ENCODE measurements at places on chromosomes 16 and 17.
A peak's percentile ranks its signal among the peaks of the same experiment; 100 is the strongest.

DNA sequence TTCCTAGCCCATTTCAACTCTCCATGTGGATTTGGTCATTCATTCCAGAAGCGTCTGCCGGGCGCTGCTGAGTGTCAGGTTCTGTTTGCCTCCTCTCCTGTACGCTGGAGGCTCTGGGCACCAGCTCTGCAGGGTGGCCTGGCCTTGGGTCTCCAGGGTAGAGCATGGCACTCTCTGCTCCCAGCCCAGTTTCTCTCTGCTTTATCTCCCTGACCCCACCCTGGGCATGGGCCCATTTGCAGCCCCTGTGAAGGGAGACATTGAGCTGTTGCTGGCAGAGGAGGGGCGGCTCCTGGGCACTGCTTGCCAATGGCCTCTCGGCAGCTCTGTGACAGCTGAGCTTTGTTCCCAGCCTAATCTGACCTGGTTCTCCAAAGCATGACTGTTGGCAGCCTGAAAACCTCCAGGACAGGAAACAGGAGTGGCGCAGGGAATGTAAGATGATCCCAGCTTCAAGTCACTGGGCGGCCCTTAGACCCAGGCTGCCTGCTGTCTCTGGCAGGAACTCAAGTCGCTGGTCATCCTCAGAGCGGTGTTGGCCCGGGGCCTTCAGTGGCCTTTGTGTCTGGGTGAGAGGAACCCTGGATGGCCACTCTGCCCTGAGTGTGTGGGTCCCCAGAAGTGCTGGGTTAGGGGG lies 146.8 kb downstream of the SEC14L1 start:
- DNase-seq = peak; percentile 69

DNA sequence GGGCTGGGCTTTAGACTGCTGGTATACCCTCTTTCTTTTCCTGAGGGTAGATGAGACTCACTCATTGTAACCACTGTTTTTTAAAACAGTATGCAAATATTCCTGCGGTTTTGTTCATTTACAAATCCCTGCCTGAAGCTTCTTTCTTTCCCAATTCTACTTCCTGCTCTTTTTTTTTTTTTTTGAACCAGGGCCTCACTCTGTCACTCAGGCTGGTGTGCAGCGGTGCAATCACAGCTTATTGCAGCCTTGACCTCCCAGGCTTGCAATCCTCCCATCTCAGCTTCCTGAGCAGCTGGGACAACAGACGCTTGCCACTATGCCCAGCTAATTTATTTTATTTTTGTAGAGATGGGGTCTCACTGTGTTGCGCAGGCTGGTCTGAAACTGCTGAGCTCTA lies 8.0 kb upstream of the SULT1A1 start:
- DNase-seq = no peak

GRCh38 chr17:76421044-76421407 lies 31.9 kb downstream of the UBE2O start:
- no peak for DNase-seq

- peak; percentile 41 for DNase-seq
Measured at GRCh38 chr16:14629612-14629918, 495 bp downstream of the PARN start.

DNA sequence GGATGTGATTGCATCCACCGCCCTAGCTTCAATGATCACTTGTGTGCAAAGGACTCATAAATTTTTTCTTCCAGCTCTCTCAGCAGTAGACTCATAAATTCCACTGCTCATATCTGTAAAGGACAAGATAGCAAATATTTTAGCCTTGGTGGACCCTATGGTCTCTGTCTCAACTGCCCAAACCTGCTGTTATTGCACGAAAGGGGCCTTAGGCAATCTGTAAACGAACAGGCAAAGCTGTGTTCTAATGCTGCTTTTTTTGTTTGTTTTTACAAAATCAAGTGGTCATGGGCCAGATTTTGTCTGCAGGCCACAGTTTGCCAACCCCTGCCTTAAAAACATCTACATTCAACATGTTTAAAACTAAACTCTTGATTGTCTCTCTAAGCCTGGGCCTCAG lies 34.1 kb downstream of the FAM20A start:
- DNase-seq = no peak

DNA sequence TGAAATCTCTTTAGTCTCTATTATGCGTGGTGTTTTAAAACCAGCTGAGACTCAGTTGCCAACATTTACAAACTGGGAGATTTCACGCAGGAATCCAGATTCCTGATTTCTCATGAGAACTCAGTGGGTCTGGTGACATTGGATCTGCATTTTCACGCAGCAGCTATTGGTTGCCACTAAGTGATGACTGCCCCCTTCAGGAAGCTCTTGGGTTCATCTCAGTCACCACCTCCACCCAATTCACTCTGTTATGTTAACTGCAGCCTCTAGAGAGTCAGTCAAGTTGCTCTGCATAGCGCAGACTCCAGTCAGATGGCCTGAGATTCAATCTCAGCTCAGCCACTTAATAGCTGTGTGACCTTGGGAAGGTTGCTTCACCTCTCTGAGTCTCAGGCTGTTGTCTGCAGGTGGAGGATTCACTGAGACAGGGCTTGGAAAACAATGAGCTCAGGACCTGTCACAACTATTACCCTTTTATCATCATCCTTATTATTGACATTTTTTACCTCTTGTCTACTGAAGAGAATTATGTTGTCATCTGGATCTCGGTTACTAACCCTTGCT lies 6.4 kb downstream of the SHISA9 start:
- no peak for DNase-seq

DNA sequence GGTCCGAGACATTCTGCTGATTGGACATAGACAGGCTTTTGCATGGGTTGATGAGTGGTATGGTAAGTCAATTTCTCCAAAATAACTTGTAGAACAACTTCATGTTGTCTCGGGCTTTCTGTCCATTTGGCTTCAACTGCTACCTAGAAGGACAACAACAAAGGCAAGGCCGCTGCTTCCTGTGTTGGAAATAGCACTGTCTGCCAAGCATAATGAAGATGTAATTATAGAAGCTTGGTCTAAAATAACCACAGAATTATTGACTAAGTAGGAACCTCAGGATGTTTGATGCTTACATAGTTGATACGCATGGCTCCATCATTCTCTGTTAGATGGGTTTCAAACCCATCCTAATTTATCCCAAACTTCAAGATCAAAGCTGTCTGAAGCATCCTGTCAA lies 42.3 kb upstream of the NOL11 start:
- DNase-seq = no peak

DNA sequence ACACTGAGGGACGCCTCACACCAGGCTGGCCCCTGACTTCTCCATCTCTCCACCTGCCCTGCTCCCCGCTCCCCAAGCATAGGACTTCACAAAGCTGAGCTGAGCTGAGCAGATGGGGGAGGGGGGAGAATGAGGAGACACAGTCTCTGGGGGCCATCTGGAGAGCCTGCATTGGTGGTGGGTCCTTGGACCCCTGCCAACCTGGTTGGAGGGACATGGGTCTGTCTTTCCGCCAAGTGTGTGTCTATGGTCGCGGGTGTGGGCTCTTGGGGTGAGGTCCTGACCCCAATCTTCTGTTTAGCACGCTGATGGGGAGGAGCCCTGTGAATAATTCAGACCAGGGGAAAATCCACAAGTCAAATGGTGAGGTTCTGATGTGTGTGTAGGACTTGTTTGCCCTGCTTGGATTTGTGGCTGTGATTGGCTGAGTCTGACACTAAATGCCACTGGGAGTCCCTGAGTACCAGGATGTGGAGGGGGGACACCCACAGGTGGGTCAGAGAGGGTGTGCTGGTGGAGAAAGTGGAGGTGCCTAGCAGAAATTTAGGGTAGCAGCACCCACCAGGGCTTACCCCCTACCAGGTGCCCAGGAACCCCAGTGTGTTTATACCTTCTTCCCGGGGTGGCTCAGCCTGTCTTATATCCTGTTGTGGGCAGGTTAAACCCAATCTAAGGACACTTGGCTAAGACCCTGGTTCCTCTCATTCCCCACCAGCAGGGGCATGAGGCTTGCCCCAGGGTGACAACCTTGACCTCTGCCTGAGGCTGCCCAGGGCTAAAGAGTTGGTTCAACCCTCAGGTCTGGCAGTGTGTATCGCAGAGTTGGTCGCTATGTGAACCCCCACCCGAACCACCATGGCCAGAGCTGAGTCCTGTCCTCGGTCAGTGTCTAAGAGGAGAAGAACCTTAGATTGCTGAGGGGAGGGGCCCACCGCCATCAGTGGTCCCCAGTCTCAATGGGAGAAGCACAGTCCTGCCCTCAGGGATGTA lies 2.1 kb downstream of the FMNL1 start:
- DNase-seq = no peak

- no peak for DNase-seq
Measured at GRCh38 chr17:70099884-70100283, 24.9 kb downstream of the KCNJ16 start.

DNA sequence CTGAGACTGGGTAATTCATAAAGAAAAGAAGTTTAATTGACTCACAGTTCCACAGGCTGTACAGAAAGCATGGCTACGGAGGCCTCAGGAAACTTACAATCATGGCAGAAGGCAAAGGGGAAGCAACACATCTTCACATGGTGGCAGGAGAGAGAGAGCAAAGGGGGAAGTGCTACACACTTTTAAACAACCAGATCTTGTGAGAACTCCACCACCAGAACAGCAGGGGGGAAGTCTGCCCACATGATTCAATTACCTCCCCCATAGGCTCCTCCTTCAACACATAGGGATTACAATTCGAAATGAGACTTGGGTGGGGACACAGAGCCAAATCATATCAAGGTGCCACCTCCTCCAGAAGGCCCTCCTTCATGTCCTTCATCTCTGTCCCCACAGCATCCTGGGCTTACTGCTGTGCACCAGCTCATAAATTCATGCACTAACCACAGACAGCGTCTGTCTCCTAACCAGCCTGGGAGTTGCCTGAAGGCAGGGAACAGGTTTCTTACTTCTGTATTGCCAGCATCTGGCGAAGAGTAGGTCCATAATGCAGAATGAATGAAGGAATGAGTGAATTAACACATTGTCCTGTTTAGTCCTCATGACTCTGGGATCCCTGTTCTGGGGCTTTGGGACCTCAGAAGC lies 74.4 kb downstream of the WSB1 start:
- no peak for DNase-seq

DNA sequence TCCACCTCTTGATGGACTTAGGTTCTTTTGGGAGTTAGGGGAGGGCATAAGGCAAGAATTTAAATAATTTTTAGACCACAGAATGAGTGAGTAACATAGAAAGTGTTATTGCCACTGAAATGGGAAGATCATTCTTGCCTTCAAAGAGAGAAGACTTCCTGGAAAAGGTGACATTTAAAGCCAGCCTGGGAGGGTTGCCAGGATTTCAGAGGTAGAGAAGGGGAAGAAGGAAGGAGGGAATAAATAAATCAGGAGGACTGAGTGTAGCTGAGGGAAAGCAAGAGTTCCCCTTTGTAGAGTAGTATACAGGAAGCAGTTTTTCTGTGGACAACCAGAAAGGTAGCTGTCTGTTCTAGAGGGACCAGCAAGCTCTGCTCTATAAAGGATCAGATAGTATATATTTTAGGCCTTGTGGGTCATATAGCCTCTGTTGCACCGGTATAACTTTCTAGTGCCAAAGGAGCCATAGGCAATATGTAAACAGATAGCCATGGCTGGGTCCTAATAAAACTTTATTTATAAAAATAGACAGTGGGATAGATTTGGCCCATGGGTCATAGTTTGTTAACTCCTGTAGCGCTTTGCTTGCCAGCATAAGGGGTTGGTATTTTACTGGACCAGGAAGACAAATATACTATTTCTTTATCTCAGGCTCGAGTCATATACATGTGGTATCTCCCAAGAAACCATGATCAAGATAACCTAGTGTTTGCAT lies 147.2 kb upstream of the CACNG5 start:
- DNase-seq = no peak

DNA sequence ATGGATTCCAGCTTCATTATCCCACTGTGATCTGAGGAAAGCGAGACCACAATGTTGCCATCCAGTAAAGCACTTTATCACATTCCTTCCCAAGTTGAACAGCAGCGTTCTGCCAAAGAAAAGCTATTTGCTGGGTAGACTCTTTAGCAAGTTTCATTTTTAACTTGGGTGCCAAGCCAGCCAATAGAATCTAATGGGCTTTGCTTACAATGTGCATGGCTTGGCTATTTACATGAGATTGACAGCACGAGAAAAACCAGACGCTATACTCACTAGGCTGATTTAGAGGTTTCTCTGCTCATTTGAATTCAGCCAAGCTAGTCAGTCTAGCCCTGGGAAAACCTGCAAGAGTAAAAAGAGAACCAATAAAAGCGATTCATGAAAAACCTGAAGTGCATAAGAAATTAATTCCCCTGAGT lies 108.9 kb downstream of the CDH13 start:
- DNase-seq = no peak

DNA sequence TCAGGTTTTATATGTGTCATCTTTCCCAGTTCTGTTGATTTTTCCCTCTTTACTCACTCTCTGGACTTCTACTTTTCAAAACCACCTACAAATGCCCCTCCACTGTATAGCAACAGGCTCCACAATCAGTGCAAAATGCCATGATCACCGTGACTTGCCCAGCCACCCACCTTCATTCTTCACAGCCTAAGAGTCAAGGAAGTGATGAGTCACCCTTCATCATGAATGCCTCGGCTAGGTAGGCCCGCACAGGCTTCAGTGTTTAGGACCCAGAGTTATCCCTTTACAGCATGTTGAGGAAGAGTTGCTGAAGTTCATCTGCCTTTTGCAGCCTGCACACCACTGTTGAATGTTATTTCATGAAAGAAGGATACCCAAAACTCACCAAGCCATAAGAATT lies 158.6 kb downstream of the PMP22 start:
- no peak for DNase-seq
